Activated T-helper 1 cell treated with anti-CD3 and anti-CD28 coated beads, Interleukin-2, amount 50 U/mL, for 16 hours (primary cell): ENCODE measurements at places on chromosomes 7 and 10.

DNA sequence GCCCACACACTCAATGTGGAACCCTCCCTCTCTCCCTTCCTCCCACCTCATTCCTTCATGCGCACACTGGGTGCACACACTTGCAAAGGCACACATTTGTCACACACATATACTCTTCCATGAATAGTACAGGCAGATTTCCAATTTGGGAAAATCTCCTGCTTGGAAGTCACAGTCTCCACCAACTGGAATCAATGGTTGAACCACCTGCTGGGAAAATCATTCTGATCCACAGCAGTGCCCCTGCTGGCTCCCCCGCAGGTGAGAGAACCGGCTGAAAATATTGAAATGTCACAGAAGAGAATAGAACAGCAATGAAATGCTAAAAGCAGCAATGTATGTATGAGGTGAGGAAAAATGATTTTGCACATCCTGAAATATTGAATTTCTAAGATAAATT lies 232.7 kb downstream of the ADAM12 start:
- no peak for DNase-seq

- DNase-seq, result no peak
These were observed 21.5 kb upstream of the PDE1C start for GRCh38 chr7:32091608-32092210.

- DNase-seq, result no peak
These were observed 1.0 kb downstream of the LRCH4 start for GRCh38 chr7:100584683-100585510.

GRCh38 chr7:139735912-139736595 lies 41.7 kb downstream of the HIPK2 start:
- DNase-seq, result no peak
